ENCODE measurements at places on chromosomes 4 and X.
A peak's percentile ranks its signal among the peaks of the same experiment; 100 is the strongest.

DNA sequence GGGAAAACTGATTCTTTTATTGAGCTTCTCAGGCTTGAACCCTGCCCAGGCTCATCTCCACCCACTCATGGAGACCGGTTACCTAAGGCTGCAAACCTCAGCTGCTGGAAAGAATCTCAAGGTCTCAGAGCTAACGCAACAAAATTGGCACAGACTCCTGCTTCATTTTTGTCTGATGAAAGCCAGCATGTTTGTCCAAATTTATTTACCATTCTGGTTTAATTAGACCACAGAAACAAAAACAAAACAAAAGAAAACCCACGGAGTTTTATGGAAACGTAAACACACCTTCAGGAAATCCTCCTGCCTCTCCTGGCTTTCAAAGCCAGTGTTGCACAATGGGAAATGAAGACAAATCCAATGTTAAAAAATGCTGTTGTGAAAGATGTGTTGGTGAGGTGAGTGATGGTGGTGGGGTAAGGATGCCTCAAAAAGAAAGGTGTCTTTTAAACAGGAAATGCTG, 56.4 kb upstream of the PDLIM3 start:
- no peak for DNase-seq

- no peak for DNase-seq
Measured at GRCh38 chrX:71364221-71364620, 1.9 kb upstream of the TAF1 start.

DNA sequence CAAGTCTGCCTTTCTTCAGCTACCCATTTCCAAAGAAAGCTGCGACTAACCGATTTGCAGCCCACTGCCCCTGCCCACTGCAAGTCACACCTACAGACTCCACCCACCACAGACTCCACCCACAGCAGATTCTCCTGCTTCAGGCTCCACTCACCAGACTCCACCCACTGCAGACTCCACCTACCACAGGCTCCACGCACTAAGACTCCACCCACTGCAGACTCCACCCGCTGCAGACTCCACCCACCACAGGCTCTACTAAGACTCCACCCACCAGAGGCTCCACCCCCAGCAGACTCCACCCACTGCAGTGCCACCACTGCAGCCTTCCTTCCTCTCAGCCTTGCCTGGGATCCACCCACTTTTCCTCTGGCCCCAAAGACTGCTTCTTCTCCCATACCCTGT, 41.3 kb downstream of the ABLIM2 start:
- peak; percentile 50 for DNase-seq

DNA sequence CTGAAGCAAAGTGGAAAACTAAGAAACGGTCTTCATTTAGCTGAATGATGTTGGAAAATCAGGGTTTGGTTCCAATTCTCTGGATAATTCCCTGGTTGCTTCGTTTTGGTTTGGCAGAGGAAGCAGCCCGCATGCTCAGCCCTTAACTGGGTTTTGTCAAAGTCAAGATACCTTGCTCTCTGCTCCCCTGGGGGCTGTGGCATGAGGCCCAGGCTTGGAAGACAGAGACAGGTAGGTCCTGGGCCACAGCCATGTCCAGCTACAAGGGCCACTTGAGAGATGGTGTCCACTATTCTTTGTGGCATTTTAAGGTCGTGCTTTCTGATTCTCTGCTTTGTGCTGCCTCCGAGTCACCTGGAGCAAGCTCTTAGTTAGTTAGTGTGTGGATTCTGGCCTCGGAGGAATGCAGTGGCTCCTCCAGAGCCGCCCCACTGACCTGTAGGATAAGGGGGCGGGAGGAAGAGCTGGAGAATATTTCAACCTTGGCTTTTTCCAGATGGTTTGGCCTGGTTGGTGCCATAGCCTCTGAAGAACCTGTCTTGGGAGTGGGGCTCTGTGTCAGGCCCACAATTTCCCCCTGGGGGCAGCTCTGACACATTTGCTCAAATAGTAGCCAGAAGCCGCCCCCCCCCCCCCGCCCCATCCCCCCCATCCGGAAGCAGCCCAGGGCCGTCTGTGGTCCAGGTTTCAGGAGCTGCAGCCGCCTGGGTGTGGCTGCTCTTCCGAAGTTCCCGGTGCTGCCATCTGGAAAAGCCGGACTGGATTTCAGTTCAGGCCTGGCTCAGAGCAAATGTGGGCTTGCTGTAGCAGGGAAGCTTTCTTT, 147.1 kb downstream of the NHS start:
- DNase-seq: no peak

DNA sequence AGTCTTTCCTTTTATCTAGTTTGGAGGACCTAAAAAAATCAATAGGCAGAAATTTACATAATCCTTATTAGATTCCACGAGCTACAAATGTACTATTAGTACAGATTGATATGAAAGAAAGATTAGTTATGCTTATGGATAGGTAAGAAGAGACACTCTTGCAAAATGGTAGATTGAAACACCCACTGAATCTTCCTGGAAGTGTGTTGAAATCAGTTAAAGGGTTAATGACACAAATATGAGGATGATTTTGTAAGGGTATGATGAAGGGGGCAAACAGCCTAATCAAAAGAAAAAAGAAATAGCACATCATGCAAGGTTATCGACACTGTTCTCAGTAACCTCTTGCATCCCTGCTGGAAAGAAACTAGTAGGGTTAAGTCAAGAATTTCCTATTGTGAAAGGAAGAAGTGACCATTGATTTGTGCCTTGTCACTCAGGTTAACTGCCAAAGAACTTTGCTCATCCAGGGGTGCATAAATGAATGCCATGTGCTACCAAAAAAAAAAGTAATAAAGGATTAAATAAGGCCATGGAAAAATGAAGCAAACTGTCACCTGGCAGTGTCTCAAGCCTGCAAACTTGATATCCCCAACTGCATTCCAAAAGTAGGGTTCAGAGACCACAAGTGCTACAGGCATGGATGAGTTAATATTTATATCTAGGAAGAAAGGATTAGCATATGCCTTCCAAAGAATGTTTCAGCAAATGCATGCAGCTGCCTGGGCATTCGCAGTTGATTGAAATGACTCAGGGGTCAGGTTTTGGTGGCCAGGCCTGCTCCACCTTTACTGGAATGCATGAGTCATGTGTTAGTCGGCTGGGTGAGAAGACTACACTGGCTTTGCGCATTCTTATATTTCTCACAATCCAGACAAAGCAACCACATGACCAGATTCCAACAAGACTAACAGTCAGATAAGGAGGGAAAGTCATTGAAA, 78.3 kb upstream of the ATXN3L start:
- no peak for DNase-seq

- no peak for DNase-seq
Measured at GRCh38 chr4:169253113-169253671, 17.6 kb downstream of the SH3RF1 start.

GRCh38 chr4:21765810-21766407, 182.7 kb downstream of the KCNIP4 start:
- DNase-seq: peak; percentile 54

GRCh38 chrX:10851809-10852208, 231.4 kb upstream of the MID1 start:
- DNase-seq: no peak

DNA sequence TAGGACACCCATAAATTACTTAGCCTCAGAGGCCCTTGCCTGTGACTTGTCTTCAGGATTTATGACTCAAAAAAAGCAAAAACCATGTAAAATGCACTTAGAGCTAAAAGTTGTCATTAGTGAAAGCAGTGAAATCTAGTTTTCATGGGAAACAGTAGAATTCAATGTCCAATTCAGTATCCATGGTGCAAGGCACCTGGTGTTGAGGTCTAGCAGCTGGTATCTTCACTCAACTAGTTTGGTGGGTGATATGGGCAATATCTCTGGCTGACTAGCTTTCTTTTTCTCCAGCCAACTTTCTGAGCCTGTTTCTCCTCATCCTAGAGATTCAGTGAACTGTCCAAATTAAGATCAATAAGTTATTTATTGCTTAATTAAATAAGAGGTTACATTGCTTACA, 229.8 kb upstream of the NDST4 start:
- DNase-seq: no peak

- no peak for DNase-seq
Measured at GRCh38 chr4:37434469-37434868, 189.9 kb downstream of the NWD2 start.

DNA sequence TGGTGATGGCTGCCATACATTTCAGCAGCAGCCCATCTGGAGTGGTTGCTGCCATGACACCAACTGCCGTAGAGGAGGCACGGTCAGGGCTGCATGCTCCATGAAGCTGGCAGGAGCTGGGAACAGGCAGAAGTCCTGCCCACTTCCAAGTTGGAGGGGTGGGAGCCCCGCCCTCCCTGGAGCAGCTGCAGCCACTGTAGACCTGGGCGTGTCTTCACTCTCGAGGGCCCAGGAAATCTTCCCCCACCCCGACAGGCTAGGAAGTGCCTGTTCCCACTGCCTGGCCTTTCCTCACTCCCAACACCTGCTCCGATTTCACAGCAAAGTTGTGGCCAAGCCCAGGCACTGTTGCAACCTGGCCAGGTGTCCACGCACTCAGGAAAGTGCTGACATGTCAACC, 42.3 kb downstream of the NALF2 start:
- no peak for DNase-seq

- no peak for DNase-seq
Measured at GRCh38 chr4:74897386-74897785, 35.5 kb upstream of the PARM1 start.

DNA sequence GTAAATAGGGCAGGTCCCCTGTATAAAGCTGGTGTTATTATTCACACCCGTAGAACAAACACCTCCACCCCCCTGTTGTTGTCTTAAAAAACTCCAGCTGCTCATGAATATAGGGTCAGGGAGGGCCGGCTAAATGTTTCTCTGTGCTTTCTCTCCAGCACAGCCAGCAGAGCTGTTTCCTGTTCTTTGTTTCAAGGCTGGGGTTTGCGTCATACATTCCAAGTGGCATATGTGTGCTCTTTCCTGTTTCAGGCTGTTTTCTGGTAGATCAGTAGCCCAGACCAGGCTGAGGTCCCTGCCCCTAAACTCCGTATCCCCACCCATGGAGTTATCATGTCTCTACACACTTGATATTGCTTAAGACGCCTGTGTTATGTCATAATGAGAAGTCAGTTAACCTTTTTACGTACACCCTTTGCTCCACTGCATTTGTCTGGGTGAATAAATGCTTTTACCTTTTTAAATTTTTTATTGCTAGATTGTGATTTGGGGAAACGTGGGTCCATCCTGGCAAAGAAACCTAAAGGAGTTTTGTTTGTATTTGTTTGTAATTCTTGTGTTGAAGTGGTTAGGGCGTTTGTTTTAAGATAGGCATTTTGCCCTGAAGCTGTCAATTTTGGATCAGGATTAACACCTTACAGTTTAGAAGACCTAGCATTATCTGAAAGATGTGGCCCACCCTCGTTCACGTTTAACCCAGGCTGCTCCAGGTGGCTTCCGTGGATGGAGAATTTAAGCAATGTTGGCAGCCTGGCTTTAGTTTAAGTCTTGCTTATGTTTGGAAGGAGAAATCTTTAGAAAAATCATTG, 3.3 kb downstream of the KLF3 start:
- peak; percentile 95 for DNase-seq

DNA sequence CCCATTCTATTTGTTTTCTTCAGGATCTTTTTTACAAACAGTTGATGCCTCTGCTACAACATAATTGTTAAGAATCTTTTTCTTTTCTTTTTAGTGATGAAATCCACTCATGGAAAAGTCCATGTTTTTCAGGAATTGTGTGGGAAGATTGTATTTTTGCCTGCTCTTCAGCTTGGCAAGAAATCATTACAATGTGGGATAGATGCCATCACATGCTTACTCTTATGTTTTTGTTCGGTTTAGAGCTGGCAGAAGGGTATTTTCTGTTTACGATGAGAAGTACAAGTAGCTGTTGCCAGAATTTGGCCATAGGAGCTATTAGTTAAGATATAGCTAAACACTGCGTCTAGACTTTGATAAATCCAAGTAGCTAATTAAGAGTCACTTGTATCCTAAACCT, 2585.3 kb downstream of the ARAP2 start:
- no peak for DNase-seq

All from KBM-7 (cell line).